Pons (tissue), 1 donor: ENCODE measurements at places on chromosomes 12 and 14.

- DNase-seq, result no peak
These were observed 8.0 kb downstream of the IL23A start for GRCh38 chr12:56346675-56347074.

- DNase-seq, result no peak
These were observed 83.1 kb upstream of the PAWR start for GRCh38 chr12:79773896-79774295.

DNA sequence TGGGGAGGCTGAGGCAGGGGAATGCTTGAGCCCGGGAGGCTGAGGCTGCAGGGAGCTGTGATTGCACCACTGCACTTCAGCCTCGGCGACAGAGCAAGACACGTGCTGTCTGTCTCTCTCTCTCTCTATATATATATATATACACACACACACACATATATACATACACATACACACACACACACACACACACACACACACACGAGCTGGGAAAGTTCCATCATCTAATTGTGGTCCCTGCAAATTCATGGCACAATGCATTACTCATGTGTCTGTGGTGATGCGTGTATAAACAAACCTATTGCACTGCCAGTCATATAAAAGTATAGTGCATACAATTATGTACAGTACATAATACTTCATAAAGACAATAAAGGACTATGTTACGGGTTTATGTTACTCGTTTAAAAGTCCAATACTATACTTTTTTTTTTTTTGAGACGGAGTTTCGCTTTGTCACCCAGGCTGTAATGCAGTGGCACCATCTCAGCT, 36.6 kb downstream of the WDR89 start:
- no peak for DNase-seq

DNA sequence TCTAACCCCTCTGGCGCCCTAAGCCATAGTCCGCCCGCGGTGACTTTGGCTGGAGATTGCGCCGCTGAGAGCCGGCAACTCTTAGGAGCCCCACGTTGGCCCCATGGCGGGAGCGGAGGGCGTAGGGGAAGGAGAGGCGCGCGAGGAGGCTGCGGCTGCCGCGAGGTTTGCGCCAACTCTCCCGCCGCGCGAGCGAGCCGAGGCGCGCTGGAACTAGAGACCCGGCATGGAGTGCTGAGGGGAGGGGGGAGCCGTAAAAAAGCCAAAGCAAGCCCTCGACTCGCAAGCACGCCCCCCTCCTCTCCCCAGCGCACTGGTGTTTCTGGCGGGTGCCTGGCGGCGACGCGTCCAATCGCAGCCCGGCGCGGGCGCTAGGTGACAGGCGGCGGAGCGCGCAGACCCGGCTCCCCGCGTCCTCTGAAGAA, at the start of gene SYT10:
SYT10 (minus strand) TSS at position 233 of the 425 bp plus-strand sequence. CDS start 297 bp downstream, outside the sequence.
- DNase-seq, result no peak

DNA sequence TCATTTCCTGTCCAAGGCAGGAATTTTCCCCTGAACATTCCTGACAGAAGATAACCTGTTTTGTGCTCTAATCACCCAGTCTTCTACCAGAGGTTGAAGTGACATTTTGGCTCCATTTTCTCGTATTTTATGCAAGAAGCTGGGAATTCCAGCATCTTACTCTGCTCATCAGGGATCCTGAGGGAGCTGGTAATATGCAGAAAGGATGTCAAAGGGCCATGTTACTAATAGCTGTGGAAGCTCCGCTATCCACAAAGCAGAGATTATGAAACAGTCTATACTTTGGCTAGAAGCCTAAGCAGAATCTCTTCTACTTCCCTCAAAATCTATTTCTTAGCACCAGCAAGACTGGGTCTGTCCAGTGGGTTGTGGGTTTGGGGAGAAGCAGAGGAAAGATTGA, 613.0 kb downstream of the DIO2 start:
- DNase-seq, result no peak

DNA sequence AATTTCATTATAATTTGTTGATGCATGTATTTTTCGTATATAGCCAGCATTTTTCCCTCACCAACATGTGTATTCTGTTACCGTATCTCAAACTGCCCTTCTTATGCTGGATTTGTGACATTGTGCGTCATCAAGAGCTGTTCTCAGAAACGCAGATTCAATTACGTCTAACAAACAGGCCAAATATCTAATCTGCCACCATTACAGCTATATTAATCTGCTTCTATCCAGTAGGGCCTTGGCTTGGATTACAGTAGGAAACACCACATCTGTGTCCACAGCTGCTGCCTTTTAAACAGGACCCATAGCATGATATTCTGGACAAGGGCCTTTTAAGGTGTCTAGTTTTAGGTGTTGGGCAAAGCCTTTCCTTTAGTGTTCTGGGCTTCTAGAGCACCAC, 140.6 kb downstream of the PDE3A start:
- DNase-seq, result no peak
